Astrocyte of the spinal cord (primary cell): ENCODE measurements at places on chromosomes 5 and 9.

DNA sequence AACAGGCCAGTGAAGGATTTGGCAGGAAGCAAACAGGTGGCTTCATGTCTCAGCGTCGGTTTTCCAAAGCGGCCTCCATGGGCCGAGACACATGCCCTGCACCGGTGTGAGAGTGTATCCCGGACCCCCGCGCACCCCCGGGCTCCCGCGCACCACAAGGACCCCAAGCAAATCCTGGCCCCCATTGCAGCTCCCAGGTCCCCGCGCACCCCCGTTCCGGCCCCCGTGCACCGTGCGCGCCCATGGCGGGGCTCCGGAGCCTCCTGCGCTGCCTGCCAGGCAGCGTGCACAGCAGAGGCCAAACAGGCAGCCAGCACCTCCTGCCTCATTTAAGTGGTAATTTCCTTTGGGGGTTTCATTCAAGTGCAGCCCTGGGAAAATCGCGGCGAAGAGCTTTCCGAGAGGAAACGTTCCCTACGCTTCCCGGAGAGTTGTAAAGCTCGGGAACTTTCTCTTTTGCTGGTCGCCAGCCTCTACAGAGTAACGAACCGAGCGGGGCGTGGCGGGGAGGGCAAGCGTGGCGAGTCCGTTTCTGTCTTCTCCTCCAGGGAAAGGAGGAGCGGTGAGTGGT is 145.5 kb upstream of the SLC24A2 start:
- peak; percentile 35 for DNase-seq

- DNase-seq, result no peak
Measured at GRCh38 chr5:151298063-151298855, 5.3 kb downstream of the SLC36A3 start.

DNA sequence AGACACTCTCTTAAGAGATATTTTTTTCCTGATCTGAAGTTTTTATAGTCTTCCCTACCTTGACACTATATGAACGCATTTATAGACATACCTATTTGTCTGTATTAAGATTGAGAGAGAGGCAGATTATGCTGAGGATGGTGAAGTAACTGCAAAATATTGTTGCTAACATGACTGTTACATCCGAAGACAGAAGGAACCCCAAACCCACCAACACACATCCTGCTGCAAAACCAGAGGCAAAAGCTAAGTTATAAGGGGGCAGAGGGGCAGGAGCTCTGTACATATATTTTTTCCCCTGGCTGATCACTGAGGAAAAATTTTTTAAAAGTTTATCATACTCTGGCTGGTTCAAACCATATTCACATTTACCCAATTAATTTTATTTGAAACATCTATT is 279.0 kb downstream of the MLLT3 start:
- DNase-seq, result no peak

- DNase-seq, result no peak
Measured at GRCh38 chr5:72509401-72509800, 2.2 kb upstream of the ZNF366 start.

GRCh38 chr9:89145097-89145496 is 33.5 kb downstream of the SHC3 start:
- DNase-seq, result peak; percentile 36

- DNase-seq, result no peak
Measured at GRCh38 chr5:177355868-177356168, 1.9 kb upstream of the RGS14 start.

GRCh38 chr5:175728316-175728715 is 70.4 kb downstream of the HRH2 start:
- no peak for DNase-seq

GRCh38 chr5:123512611-123513461 is 859 bp downstream of the CSNK1G3 start:
- DNase-seq, result peak; percentile 27

- no peak for DNase-seq
Measured at GRCh38 chr5:174239718-174240117, 194.2 kb downstream of the NSG2 start.

DNA sequence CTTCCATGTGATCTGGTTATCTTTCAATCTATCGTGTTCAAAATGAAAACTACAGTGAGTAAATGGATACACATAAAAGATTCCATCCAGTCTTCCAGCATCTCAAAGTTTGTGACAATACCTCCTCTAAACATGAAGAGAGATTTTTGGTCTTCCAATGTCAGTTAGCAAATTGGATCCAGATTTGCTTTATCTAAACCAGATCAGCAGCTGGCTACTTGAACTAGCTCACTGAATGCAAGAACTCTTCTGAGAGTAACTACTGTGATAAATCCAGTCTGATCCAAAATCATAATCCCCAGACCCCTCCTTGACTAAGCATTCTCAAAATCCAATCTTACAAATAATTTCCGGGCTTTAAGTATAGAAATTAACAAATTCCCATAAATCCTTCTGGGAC is 2177.9 kb upstream of the C9orf72 start:
- no peak for DNase-seq

- DNase-seq, result no peak
Measured at GRCh38 chr5:6584101-6584645, 48.7 kb downstream of the NSUN2 start.

- DNase-seq, result no peak
Measured at GRCh38 chr5:159827861-159828260, 88.4 kb upstream of the ADRA1B start.
